Stimulated activated CD8-positive, alpha-beta memory T cell treated with anti-CD3 and anti-CD28 coated beads, Interleukin-12 subunit alpha, Interleukin-12 subunit beta, amount 100 ng/mL, for 4 hours (primary cell): ENCODE measurements at places on chromosomes 6 and 20.

GRCh38 chr20:54525916-54526590 lies 50.7 kb downstream of the DOK5 start:
- no peak for DNase-seq

GRCh38 chr6:71725126-71725470 lies 161.3 kb upstream of the RIMS1 start:
- DNase-seq: no peak

GRCh38 chr6:130107710-130108109 lies 89.3 kb downstream of the L3MBTL3 start:
- no peak for DNase-seq

- DNase-seq: no peak
These were observed 11.3 kb downstream of the GINS1 start for GRCh38 chr20:25418776-25419175.

DNA sequence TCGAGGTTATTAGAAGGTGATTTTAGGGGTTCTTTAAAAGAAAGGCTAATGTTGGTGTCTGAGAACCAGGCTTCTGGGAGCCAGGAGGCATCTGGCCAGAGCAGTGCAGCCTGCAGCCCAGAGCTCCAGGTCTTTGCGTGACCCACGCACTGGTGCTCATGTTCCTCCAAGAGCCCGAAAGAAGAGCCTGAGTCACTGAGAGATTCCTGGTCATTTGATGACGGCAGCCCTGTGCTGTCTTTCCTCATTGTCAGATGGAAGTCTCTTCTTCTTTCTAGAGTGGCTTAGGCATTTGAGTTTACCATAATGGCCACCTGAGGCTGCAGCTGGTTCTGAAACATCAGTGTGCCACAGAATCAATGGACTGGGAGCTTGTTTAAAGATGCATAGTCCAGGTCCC lies 46.4 kb downstream of the CD109 start:
- no peak for DNase-seq

- peak; percentile 72 for DNase-seq
These were observed at the start of gene TAB2 for GRCh38 chr6:149317644-149318571. TAB2 (plus strand) TSS chr6:149317712; CDS start chr6:149369998, 52,286 bp downstream.

GRCh38 chr6:126429866-126430265 lies 90.0 kb downstream of the CENPW start:
- no peak for DNase-seq

DNA sequence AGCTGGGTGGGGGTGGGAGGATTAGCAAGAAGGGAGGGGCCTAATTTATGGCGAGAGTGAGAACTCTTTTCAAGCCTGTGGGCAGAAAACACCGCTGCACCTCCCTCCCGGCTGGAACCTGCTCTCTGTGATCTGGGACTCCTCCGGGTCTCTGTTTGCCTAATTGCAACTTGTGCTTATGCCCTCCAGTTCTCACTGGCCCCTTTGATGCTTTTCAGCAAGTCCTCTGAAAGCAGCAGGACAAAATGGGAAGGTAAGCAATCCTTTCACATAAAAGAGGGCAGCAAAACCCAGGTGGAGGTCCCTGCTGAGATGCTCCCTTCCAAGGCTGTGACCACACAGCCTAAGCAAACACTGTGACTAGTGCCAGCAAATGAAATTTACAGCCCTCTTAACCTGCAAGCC lies 523.0 kb upstream of the FLRT3 start:
- DNase-seq: no peak

DNA sequence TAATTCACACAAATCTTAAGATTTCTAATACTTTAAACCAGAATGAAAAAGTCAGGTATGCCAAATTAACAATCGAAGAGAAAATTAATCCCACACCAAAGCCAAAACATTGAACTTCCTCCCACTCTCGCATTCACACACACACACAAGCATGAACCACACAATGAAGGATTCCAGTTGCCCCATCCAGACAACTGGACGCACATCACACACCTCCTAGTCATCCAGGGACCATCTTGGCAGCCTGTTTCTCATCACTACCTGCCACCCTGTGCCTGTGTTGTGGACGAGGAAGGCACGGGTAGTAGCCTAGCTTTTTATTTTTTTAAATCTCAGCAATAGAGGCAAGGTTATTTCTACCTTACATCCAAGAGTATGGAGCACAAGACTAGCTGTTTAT lies 15.2 kb downstream of the B4GALT5 start:
- DNase-seq: no peak

GRCh38 chr20:21967481-21967880 lies 262.0 kb downstream of the PAX1 start:
- DNase-seq: no peak

GRCh38 chr6:84847390-84848160 lies 83.2 kb upstream of the TBX18 start:
- no peak for DNase-seq

DNA sequence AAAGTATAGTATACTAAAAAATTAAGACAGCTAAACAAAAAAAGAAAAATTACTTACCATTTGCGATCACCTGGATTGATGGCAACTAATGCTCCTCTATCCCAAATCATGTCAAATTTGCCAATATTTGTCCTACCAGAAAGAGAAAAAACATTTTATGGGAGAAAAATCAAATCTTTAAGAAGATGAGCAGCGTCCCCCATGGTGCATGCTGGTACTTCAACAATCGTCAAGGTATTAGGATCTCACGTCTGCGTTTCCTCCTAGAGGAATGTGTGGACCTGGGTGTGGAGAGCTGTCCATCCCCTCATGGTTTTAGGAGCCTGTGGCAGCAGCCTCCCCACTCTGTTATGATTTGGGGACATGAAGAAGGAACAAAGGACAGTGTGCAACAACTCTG lies 16.0 kb downstream of the TPMT start:
- no peak for DNase-seq

DNA sequence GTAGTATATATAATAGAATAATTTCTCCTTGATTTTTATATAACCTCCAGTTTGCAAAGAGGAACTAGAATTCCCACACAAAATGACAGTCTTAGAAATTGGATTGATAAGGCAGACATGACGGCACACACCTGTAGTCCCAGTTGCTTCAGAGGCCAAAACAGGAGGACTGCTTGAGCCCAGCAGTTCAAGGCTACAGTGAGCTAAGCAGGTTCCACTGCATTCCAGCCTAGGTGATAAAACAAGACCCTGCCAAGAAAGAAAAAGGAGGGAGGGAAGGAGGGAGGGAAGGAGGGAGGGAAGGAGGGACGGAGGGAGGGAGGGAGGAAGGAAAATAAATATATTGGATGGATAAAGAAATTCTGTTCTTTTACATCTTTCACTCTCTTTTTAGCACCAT lies 77.6 kb upstream of the SASH1 start:
- no peak for DNase-seq

DNA sequence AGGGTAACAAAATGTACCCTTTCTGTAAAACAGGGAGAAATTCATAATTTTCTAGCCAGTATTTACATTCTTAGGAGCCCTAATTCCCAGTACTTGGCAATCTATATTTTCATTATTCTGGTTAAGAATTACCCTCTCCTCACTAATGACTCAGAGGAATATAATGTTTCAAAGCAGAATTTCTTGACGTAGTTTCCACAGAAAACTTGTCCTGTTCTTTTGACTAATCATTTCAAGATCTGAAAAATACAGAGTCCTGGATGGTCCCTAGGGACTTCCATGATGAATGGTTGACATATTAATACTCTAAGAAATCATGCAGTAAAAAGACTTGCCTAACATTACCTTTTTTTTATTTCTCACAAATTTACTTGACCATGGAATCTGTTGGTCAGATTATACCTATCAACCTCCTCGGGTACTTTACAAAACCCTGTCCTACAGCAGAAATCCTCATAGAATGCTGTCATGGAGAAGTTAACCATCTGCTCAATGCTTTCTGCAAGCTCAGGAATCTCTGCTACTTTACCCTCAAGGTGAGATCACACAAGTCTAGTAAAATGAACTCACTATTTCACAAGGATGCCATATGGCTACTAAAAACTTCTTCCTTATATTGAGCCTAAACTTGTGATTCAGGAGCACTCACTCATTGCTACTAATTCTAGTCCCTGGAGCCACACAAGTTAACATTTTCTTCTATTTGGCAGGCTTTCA lies 202.1 kb upstream of the CNR1 start:
- DNase-seq: no peak

DNA sequence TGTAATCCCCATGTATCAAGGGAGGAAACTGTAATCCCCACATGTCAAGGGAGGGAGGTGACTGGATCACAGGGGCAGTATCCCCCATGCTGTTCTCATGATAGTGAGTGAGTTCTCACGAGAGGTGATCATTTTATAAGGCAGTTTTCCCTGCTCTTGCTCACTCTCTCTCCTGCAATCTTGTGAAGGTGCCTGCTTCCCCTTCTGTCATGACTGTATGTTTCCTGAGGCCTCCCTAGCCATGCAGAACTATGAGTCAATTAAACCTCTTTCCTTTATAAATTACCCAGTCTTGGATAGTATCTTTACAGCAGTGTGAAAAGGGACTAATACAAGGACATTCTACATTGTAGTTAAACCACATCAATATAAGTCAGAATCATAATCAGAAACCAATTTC lies 112.4 kb downstream of the BTBD9 start:
- no peak for DNase-seq
